ENCODE measurements at places on chromosomes 12 and 14.

GRCh38 chr14:50452979-50453705 is 56.5 kb upstream of the CDKL1 start:
- no peak for DNase-seq

GRCh38 chr14:72615451-72616121 is 278.3 kb downstream of the DPF3 start:
- DNase-seq = no peak

DNA sequence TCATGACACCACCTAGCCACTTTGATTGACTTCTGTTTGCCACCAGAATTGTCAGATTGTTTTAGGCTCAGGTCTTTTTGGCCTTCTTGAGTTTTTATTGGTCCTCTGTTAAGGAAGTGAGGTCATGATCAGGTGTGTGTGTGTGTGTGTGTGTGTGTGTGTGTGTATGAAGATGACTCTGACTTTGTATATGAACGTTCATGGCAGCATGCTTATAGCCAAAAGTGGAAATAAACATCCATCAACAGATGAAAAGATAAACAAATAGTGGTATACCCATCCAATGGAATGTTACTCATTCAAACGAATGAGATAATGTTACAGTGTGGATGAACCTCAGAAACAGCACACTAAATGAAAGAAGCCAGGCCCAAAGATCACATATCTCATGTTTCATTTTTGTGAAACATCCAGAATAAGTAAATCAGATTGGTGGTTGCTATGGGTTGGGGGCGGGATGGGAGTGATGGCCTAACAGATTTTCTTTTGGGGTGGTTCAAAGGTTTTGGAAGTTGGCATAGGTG is 258.6 kb downstream of the KTN1 start:
- no peak for DNase-seq

GRCh38 chr12:64675795-64676194 is 65.5 kb downstream of the RASSF3 start:
- no peak for DNase-seq
